ENCODE measurements at places on chromosomes 11 and 22.

DNA sequence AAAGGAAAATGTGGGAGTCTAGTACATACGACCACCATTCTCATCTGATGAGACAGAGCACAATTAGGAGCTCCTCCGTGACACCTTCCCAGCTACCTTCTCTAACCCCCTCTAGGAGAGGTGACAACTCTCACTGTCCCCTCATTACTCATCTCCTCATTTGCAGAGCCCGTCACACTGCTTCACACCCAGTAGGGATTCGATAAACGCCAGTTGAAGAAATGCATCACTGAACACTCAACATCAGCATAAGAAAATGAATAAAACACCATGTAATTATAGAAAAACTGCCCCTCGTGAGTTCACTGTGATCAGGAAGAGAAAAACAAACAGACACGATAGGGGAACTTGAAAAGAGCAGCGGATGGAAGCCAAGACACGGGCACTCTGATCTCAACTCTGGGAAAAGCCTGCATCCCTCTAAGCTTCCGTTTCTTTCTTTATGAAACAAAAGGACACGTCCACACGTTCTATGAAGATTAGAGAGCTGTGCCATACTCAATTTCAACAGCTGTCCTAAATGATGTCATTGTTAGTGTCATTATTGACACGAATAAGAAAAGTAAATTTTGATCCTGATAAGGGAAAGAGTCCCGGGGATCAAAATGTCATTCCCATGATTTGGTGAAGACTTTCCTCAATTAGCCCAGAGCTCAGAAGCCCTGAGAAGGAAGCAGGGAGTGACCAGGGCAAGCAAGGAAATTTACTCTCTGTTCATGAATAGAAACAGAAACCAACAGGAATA, 356.9 kb downstream of the LARGE1 start:
- no peak for DNase-seq

- DNase-seq: no peak
Observed at GRCh38 chr11:61954106-61954850, 4.1 kb downstream of the BEST1 start.

- DNase-seq: peak; percentile 38
Observed at GRCh38 chr11:120522736-120523135, 11.2 kb downstream of the GRIK4 start.

DNA sequence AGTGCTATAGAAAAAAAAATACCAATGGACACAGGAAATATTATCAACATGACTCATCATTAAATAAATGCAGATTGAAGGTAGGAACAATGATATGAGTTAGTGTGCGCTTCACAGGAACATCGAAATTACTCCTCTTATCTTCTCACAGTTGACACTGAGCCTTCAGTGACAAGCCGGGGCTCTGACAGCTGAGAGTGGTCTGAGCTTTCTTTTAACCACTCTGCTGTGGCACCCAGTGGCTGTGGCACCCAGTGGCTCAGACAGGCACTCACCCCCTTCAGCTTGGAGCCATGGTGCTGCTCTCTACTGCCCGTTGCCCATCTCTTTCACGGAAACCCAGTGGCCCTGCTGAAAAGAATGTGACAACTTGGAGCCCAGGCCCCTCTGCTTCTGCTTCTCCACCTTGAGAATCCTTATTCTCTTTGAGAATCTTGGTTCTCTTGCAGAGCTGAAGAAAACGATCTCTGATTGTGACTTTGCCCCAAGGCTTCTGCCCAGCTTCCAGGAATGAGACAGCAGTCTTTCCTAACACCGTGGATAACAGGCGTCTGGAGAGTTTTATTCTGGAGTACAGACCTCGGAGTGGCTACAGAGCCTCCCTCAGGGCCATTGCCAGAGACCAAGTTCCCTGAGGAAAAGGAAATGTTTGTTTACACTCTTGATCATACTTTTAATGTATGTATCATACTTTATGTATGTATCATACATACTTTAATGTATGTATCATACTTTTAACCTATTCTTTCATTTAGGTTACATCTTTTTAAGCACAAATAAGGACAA, 37.1 kb upstream of the OR8B8 start:
- no peak for DNase-seq

GRCh38 chr11:134945993-134946392, 534.0 kb upstream of the B3GAT1 start:
- no peak for DNase-seq

GRCh38 chr22:22343581-22344296, 99.2 kb downstream of the VPREB1 start:
- no peak for DNase-seq

GRCh38 chr11:12303421-12304149, 73.8 kb upstream of the PARVA start:
- no peak for DNase-seq

DNA sequence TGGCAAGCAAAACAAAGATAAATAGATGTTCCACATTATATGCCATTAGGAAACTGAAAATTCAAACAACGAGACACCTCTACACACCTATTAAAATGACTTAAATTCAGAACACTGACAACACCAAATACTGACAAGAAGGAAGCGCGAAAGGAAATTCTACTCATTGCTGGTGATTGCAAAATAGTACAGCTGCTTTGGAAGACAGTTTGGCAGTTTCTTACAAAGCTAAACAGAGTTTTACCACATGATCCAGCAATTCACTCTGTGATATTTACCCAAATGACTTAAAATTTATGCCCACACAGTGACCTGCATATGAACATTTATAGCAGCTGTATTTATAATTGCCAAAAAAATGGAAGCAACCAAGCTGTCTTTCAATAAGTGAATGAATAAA, 232.6 kb downstream of the CASP12 start:
- no peak for DNase-seq
